Uterus (tissue), 4 donors: ENCODE measurements at places on chromosomes 16 and 17. TPM values are rescaled to one million over a fixed set of nuclear protein-coding genes. Genes with fewer than 3 reads are reported as not detected.

CDH3 gene
- 30.8 TPM for total RNA-seq

CMTM2 gene
- total RNA-seq = not detected

TP53TG3C gene
- total RNA-seq = not detected

DNA sequence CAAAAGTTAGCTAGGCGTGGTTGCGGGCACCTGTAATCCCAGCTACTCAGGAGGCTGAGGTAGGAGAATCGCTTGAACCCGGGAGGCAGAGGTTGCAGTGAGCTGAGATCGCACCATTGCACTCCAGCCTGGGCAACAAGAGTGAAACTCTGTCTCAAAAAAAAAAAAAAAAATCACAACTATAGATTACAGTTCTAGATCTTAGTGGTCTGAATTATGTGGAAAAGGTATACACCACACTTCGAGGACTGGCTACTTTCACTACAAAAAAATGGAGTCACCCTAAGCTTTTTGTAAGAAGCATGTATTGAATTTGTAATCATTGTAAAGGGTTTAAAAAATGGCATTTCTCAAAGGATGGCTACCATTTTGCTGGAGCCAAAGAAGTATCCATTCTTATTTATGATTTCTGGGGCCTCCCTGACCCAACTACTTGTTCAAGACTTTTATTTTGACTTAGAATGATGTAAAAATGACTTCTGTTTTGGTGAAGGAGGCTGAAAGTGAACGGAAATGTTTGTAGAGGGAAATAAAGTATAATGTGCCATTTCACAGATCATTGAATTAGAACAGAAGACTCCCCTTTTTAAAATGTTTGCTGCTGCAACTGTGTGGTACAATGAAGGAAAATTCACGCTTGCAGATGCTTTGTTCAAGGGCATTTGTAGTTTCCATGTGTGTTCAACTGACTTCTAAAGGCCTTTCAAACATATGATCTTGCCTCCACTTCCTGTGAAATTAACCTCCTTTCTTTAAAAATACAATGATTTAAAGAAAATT, 37.1 kb upstream of the NOL11 start:
- H3K4me1 ChIP-seq = no peaks in the 10 kb centered on the region
- no peak overlapping the region for H3K4me3 ChIP-seq
- H3K36me3 ChIP-seq = no peaks in the 10 kb centered on the region
- no peak overlapping the region for H3K27ac ChIP-seq

- no peaks in the 10 kb centered on the region for H3K4me1 ChIP-seq
- no peak overlapping the region for H3K4me3 ChIP-seq
- no peaks in the 10 kb centered on the region for H3K36me3 ChIP-seq
- no peaks in the 10 kb centered on the region for H3K27me3 ChIP-seq
- no peak for DNase-seq
Observed at GRCh38 chr17:57068707-57069106, 16.3 kb upstream of the AKAP1 start.

HS3ST3B1 gene
- 5.3 TPM for total RNA-seq

DNA sequence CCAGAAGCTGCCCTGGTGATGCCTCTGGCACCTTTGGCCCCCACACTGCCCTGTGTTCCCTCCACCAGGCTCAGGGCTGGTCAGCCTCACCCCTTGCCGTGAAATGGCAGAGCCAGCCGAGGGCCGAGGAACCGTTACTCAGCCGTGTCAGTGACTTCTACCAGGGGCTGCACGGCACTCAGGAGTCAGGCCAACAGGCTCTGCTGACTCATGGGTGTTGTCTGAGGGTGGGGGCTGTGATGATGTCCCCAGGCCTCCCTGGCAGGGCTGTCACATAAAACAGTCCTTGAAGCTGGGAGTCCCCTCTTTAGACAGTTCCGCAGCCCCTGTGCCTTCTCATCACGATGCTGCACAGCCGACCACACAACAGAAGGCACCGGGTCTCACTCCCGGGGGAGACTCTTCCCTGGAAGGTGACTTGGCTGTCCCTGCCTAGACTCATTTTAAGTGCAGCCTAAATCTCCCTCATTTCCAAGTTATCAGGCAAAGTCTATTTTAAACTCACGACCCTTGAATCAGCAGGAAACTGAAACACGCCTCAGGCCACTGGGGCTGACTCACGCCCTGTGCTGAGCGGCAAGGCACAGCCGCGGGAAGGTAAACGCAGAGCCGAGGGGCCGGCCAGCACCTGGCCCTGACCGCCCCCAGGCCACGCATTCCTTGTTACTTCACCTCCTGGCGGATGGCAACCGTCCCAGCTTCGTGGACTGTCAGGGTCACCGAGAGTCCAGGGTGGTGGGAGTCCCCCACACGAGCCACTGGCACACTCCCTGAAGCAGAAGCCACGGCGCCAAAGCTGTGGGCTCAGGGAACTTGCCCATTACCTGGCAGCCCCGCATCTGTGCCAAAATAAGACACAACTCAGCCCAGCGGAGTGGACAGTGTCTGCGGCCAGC, 102.6 kb downstream of the ZNF778 start:
- no peaks in the 10 kb centered on the region for H3K36me3 ChIP-seq
- H3K27ac ChIP-seq = peak overlapping the region; percentile 13
- H3K4me1 ChIP-seq = peaks cover 6% of the 10 kb centered on the region
- H3K4me3 ChIP-seq = no peak overlapping the region

TMC6 gene
- 56.1 TPM for total RNA-seq

DNA sequence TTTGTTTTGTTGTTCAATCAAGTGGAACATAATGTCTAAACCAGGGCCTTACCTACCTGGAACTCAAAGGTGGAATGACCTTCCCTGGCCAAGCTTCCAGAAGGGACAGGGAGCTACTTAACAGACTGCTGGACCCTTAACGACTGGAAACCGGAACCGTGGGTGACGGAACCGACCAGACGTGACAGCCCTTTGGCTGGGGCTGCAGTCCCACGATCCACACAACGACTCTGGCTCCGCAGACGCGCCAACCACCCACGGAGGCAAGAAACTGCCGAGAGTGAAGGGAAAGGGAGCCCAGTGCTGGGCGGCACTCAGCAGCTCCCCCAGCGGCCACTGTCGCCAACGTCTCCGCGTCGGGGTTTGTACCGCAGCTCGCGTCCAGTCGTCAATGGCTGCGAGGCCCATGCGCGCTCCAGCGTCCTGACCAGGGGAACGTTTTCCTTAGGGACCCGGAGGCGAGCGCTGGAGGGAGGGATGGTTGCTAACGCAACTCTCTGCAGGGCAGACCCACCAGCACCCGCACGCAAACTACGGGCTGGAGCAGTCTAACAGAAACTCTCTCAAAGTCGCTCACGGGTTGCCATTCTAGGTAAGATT, 5.5 kb upstream of the KIF22 start:
- H3K27me3 ChIP-seq = no peaks in the 10 kb centered on the region
- H3K27ac ChIP-seq = no peak overlapping the region
- peak; percentile 76 for DNase-seq
- no peaks in the 10 kb centered on the region for H3K36me3 ChIP-seq
- peaks cover 3% of the 10 kb centered on the region for H3K4me1 ChIP-seq
- H3K4me3 ChIP-seq = peak overlapping the region; percentile 10

SCGB1C2 gene
- total RNA-seq = not detected

- H3K27me3 ChIP-seq = no peaks in the 10 kb centered on the region
- no peak overlapping the region for H3K27ac ChIP-seq
- no peak overlapping the region for H3K4me3 ChIP-seq
- H3K36me3 ChIP-seq = no peaks in the 10 kb centered on the region
- H3K4me1 ChIP-seq = no peaks in the 10 kb centered on the region
Observed at GRCh38 chr16:9399573-9399972, 308.1 kb downstream of the HAPSTR1 start.
